ENCODE measurements at places on chromosomes 3 and 15. TPM values are rescaled to one million over a fixed set of nuclear protein-coding genes. Genes with fewer than 3 reads are reported as not detected.

DNA sequence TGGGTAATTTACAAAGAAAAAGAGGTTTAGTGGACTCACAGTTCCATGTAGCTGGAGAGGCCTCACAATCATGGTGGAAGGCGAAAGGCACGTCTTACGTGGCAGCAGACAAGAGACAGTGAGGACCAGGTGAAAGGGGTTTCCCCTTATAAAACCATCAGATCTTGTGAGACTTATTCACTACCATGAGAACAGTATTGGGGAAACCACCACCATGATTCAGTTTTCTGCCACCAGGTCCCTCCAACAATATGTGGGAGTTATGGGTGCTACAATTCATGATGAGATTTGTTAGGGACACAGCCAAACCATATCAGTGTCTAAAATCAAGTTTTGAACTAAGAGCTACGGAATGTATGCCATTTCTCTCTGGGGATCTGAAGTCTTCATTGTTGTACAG, 354.8 kb upstream of the C2CD4B start:
- no peak for DNase-seq

Gene SLC9A9
- 27.2 TPM for total RNA-seq

DNA sequence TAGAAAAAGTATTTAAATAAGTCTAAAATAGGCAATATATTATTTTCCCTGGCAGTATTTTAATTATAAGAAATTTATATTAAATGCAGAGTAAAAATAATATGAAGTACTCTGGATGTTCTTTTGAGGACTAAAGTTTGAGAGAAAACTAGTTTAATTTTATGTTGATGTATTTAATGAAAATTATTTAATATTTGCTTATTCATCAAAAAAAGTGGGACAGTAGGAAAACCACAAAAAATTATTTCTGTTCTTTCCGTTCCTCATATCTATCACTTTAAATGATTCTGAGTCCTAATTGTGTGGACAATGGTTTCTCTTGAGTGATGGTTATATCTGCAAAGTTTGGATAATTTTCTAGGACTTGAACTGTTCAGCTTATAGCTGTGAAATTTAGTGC, 147.2 kb upstream of the TNIK start:
- DNase-seq, result no peak

DNA sequence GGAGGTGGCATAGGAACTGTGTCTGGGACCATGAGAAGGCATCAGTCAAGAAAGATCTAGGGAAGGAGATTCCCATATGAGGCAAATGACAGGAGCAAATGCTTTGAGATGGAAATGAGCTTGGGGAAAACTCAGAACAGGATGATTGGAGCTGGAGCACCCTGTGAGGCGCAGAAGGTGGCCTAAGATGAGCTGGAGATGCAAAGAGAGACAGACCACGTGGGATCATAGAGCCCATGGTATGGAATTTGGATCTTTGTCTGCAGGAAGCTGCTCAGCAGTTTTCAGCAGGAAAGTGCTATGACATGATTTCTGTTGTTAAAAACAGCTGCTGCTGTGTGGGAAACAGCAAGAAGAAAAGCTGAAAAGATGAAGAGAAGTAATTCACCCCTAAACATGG, 310.6 kb downstream of the MAGI1 start:
- no peak for DNase-seq

Gene GUCA1C
- total RNA-seq, result not detected

Gene CCR9
- not detected for total RNA-seq

DNA sequence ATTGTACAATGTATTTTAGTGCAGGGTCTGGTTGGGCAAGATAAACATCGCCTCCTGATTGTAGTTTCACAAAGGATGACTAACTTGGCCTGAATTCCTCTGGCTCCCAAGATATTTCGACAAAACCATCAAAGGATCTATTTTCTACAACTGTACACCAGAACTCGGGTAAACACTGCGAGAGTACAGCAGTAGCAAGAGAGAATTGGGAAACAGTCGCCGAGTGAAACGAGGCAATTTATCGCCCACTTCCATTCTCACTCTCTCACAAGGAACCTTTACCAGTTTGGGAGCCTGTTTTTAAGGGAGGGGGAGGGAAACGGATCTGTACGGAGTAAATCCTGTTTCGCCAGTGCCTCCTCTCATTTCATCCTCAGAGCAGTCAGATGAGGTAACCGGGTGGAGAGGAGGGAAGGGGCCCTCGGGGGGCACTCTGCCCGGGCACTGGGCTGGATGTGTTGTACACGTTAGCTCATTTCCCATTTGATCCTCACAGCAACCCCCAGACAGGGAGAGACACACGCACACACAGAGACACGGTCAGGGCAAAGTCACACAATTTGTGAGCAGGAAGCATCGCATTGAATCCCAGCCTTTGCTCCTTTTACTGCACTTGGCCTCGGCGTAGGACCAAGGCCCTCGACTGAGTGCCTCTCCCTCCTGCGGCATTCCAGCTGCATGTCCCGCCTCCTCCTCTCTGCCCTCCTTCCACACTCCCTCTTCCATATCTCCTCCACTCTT, 120.1 kb downstream of the LIPC start:
- no peak for DNase-seq

GRCh38 chr15:76169018-76169417, 109.2 kb downstream of the TMEM266 start:
- DNase-seq, result no peak

All from natural killer cell (primary cell).